ENCODE measurements at places on chromosomes 6 and 20.
A peak's percentile ranks its signal among the peaks of the same experiment; 100 is the strongest.

- DNase-seq, result no peak
Measured at GRCh38 chr6:40331545-40331944, 255.6 kb downstream of the LRFN2 start.

DNA sequence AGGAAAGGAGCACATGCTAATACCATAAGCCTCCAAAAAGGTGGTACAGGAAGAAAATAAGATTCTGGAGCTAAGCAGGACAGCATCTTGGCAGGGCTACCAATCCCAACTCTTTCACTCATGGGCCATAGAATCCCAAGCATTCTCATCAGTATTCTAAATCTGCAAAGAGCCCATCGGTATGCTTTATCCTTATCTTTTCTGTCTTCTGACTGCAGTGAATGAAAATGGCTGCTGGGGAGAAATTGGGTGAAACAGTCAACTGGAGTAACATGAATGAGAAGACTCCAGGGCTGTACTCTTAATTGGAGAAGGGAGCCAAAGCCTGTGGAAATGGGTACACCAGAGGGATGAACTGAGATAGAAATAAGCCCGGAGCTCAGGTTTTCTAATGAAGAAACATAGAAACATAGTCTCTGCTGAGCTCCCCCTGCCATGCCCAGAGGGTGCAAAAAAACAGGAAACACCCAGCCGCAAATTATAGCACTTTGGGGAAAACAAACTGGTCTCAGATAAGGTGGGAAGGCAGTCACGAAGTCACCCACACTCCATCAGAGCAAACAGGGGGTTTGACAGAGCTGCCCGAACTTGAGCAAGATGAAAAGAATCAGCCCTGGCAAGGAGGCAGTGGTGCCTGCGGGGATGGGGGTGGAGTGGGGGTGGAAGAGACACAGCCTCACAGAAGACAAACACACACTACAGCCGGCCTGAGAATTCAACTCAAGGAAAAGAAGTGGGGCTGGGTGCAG lies 35.4 kb upstream of the E2F3 start:
- DNase-seq, result no peak

GRCh38 chr20:61346996-61347395 lies 94.9 kb downstream of the CDH4 start:
- DNase-seq, result no peak

- no peak for DNase-seq
Measured at GRCh38 chr6:20096536-20096935, 115.7 kb downstream of the MBOAT1 start.

- peak; percentile 83 for DNase-seq
Measured at GRCh38 chr6:3841711-3842565, 7.2 kb upstream of the FAM50B start.

GRCh38 chr20:53284256-53284655 lies 309.4 kb downstream of the ZNF217 start:
- DNase-seq, result no peak

GRCh38 chr20:50645253-50646068 lies 45.9 kb downstream of the RIPOR3 start:
- no peak for DNase-seq

- DNase-seq, result no peak
Measured at GRCh38 chr6:137010128-137010718, 34.5 kb downstream of the IL20RA start.

DNA sequence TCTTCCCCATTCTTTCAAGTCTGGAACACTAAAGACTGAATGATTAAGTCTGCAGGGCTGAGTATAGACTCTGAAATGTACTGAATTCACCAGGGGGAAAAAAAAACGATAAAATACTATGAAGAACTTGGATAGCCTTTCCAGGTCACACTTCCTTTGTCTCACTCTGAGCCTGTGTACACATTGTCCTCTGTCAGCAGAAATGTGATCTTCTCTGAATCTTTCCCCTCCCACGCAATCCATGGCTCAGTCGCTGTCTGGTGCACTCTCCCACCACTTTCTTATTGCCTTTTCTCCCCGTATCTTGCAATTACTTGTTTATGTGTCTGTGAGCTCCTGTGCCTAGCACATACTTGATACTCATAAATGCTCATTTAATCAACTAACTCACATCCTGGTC lies 212.6 kb upstream of the RSPO3 start:
- no peak for DNase-seq

DNA sequence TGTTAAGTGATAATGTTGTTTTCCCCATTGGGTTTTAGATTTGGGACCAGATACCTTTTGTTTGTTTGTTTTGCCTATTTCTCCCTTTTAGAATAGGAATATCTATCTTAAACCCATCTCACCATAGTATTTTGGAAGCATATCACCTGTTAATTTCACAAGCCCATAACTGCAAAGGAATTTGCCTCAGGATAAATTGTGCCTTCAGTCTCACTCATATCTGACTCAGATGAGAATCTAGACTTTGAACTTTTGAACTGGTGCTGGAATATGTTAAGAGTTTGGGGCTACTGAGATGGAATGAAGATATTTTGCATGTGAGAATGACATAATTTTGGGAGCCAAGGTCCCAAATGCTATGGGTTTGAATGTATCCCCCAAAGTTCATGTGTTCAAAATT lies 607.4 kb downstream of the HACE1 start:
- no peak for DNase-seq

DNA sequence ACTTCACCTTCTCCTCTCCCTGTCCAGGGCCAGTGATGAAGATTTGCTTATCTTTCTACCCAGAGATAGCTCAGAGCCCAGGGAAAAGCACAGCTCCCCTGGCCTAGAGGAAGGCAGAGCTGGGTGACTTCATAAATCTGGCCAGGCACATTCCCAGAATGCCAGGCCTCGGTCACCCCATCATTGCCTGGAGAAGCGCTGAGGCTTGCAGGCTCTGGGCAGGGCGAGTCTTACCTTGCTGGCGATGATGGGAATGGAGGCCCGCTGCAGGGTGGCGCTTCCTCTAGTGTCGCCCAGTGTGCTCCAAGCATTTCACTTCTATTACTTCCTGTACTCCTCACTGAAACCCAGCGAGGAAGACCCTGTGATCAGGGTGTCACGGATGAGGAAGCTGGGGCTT lies 60.1 kb downstream of the DAAM2 start:
- no peak for DNase-seq

DNA sequence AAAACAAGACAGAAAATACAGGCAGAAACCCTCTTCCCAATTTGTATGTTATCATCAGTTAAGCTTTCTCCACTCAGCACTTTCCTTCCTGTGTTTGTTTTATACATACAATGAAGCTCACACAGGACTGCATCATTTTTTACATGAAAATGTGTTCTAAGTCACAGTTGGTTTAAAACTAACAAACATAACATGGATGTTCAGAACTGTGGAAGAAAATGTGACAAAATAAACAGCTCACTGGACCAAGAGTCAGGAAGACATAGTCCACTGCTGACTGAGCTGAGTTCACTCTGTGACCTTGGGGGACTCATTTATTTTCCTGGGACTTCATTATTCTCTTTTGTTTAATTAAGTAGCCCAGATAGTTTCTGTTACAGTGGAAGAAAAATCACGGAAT lies 331.5 kb downstream of the SYNE1 start:
- DNase-seq, result no peak

DNA sequence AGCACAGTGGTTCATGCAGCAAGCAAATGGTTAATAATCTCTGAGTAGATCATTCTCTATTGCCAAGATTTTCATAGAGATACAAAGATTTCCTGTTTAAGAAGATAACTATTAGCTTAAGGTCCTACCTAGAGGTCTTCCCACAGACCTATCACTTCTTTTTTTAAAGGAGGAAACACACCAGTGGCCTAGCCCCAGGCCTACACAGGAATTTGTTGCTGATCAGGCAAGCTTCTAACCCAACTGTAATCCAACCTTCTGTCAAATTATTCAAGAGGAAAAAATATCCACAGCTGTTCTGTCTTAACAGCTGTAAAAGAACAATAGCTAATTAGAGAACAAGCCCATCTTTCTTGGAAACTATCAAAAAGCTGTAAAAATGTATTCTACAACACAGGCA lies 332.8 kb downstream of the BTBD9 start:
- no peak for DNase-seq

GRCh38 chr6:108005961-108006360 lies 48.0 kb upstream of the SEC63 start:
- no peak for DNase-seq

DNA sequence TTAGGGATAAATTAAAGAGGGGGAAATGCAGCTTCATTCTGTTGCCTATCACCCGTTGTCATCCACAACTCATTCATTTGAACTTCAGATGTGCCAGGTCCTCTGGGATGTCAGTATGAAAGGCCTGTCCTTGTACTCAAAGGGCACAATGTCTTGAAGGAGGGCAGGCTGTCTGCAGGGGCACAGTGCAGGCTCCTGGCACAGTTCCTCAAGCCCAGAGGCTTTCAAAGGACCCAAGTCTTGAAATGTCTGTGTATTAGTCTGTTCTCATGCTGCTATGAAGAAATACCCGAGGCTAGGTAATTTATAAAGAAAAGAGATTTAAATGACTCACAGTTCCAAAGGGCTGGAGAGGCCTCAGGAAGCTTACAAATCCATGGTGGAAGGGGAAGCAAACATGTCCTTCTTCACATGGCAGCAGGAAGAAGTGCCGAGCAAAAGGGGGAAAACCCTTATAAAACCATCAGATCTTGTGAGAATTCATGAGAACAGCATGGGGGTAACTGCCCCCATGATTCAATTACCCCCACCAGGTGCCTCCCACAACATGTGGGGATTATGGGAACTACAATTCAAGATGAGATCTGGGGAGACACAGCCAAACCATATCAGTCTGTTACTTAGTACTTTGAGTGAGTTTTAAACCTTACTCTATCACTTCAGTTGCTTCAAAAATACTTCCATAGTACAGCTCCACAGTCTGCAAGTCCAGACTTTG lies 9.4 kb downstream of the SNX9 start:
- no peak for DNase-seq

GRCh38 chr20:20215976-20216727 lies 151.8 kb upstream of the INSM1 start:
- DNase-seq, result no peak

- DNase-seq, result no peak
Measured at GRCh38 chr20:40262219-40262618, 426.8 kb downstream of the MAFB start.

DNA sequence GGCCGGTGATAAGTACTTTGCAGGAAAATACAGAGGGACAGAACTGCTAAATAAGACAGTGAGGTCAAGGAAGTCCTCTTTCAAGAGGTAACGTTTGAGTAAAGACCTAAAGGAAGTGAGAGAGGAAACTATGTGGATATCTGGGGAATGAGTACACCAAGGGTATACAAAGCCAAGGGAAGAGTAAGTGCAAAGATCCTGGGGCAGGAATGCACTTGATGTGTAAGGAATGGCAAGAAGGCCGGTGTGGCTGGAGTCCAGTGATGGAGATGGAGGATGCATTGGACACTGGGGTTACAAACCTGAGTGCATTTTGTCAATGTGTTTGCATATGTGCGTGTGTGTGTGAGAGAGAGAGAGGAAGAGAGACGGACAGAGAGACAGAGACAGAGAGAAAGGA lies 32.1 kb upstream of the TGM2 start:
- no peak for DNase-seq

GRCh38 chr20:36571564-36572504 lies 1.6 kb upstream of the TGIF2 start:
- DNase-seq, result no peak

DNA sequence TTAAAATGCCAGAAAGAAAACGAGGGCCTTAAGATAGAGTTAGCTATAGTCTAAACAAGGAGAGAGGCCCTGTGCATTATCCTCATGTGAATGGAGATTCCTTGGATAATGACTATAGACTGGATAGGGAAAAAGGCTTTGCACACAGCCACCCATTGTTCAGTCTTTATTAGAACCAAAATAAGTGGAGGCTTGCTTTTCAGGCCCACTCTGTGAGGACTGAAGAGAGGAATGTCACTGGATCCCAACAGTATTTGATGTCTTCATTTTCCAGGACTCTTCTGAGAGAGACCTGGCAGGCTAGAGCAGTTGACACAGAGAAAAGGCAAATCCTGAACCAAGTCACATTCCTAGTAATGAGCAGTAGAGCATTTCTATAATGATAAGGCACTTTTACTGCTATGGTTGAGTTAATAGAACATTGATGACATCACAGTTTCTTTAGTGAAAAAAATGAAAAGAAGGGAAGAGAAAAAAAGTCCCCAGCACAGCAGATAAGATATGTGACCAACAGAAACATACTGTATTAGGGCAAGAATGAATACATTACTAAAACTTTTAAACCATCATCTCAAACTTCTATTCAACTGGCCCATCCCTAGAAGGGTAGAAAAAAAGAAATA lies 315.1 kb downstream of the EPHA7 start:
- DNase-seq, result no peak

GRCh38 chr6:168394606-168395005 lies 46.4 kb upstream of the SMOC2 start:
- DNase-seq, result no peak

- no peak for DNase-seq
Measured at GRCh38 chr6:103504501-103505154, 1355.1 kb downstream of the HACE1 start.

DNA sequence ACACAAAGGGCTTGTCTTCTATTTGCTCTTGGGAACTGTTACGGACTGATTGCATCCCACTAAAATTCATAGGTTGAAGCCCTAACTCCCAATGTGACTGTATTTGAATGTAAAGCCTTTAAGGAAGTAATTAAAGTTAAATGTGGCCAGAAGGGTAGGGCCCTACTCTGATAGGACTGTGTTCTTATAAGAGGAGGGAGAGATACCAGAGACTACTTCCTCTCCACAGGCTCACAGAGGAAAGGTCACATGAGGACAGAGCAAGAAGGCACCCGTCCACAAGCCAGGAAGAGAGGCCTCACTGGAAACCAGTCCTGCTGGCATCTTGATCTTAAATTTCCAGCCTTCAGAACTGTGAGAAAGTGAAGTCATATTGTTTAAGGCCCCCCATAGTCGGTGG lies 211.9 kb downstream of the CDH26 start:
- DNase-seq, result no peak

- no peak for DNase-seq
Measured at GRCh38 chr6:6764764-6765434, 176.4 kb downstream of the LY86 start.

DNA sequence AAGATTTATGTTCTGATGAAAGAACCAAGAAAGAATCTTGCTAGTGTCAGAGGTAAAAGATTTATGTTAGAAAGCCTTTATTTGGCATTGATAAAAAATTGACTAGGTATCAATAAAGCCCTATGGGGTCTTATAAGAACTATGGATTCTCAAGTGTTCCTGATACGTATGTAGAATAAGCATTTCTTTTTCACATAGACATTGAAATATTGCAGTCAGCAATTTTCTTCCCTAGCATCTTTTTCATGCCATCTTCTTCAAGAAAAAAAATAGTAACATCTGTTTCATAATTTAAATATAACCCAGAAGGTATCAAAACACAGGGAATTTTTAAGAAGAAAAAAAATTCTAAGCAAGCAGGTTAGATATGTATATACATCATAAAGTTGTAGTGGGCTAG lies 230.6 kb downstream of the CENPW start:
- no peak for DNase-seq

GRCh38 chr20:36017048-36017951 lies 48.9 kb downstream of the CNBD2 start:
- DNase-seq, result no peak
